ENCODE measurements at places on chromosomes 2 and 18.
A peak's percentile ranks its signal among the peaks of the same experiment; 100 is the strongest.

- no peak for DNase-seq
Observed at GRCh38 chr18:74310411-74310810, 5.2 kb upstream of the C18orf63 start.

GRCh38 chr2:177489719-177490301 lies 97.2 kb downstream of the AGPS start:
- DNase-seq, result no peak

- DNase-seq, result no peak
Observed at GRCh38 chr2:18987592-18988073, 370.8 kb downstream of the OSR1 start.

DNA sequence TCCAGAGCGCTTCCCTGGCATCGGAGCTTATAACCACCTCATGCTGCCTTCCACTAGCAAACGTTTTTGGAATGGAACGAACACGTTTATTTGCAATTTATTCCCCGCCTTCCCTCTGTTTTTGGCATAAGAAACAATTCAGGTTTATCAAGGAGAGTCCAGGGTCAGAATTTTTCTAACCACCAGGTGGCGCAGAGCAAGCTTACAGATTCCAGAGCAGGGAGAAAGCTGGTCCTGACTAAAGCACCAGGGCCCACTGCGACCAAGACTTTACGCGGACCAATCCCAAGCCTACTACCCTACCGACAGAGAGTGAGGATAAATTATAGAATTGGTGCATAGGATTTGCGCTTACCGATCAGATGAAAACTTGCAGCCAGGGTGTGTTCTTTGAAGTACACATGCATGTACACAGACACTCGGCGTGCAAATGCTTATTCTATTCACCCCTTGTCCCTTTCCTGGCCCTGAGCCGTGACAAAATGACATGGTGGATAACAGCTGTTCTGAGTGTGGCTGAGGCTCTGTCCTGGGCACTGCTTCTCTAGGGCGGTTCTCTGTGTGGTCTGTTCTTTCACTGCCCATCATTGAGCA lies 34.7 kb downstream of the NAPG start:
- no peak for DNase-seq

GRCh38 chr2:240877460-240878340 lies 9.1 kb downstream of the AGXT start:
- DNase-seq, result no peak

GRCh38 chr2:113361051-113361450 lies 76.4 kb upstream of the ZNG1B start:
- DNase-seq, result no peak

DNA sequence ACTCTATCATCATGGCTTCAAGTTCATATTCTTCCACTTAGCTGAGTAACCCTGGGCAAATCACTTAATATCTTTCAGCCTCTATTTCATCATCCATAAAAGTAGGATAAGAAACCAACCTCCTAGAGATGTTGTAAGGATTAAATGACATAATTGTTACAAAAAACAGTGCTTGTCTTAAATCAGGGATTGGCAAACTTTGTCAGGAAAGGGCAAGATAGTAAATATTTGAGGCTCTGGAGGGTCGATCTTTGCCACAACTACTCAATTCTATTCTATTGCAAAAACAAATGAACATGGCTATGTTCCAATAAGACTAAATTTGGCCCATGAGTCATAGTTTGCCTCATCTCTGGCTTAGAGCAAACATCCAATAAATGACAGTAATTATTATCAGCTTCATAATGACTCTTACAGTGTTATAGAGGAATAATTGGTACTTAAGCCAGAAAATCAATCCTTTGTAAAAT lies 184.7 kb downstream of the SATB2 start:
- no peak for DNase-seq

DNA sequence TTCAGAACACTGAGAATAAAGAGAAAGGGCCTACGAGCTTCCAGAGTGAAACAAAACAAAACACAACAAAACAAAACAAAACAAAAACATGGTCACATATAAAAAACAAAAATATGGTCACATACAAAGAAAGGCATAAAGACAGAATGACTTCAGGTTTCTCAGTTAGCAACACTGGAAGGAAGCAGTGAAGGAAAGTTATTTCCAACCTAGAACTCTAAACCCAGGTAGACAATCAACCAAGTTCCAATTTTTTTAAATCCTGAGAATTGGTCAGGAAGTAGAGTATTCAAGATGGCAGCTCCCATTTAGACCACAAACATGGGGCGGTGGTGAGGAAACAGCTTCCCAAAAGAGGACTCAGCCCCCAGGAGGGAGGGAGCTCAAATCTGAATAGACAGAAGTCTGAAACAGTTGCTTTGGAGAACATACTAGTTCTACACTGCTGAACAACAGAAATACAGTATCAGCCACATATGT lies 9.1 kb downstream of the DRC1 start:
- DNase-seq, result no peak

DNA sequence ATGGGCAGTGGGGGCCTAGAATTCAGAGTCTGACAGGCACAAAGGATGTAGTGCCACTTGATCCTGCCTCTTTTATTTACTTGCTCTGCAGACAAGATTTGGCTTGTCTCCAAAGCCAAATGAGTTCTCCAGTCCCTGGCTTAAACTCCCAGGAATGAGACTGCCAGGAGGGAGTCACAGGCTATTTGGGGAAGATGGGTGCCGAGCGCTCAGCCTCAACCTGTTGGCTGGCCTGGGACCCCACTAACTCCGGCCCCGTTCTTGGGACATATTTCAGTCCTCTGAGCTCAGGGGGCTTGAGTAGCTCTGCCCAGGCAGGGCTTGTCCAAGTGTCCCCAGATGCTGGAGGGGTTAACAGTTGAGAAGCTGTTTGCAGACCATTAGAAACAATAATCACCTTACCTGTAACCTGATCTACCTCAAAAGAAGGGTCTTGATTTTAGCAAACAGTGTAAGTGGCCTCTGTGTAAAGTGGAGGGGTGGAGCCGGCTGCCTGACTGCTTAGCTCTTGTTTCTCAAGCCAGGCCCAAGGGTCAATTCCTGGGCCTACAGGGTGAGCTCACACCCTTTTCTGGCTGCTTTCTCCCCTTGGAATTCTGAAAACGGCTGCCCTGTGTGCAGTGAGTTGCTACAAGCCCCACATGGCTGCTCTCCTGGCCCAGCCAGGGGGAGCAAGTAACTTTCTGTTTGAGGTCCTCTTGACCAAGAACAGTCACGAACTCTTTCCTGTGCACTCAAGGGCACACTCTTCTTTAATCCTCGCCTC lies 27.1 kb upstream of the FZD5 start:
- DNase-seq, result no peak

- no peak for DNase-seq
Observed at GRCh38 chr2:119402645-119403560, 28.8 kb upstream of the TMEM37 start.

- DNase-seq, result no peak
Observed at GRCh38 chr2:134244086-134244485, 9.8 kb upstream of the MGAT5 start.

DNA sequence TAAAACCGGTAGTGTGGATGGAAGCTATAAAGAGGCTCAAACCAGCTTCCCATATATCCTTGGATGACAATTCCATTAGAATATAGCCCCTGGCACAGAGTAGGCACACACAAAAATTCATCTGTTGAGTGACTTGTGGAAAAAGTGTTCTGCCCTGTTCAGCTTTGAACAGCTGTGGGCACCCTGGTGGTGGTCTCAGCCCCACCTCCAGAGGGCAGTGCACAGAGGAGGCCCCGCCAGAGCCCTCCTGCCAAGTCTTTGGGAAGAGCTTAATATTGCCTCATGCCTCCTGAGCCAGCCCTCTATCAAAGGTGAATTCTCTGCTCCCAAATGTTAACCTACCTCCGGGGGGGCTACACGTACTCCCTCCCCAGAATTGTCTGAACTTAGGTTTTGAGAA lies 30.4 kb downstream of the EPAS1 start:
- DNase-seq, result no peak

- DNase-seq, result no peak
Observed at GRCh38 chr2:28439763-28440162, 47.1 kb downstream of the FOSL2 start.

GRCh38 chr18:23498877-23499276 lies 4.4 kb upstream of the RMC1 start:
- DNase-seq, result peak; percentile 22

GRCh38 chr2:122795763-122796162 lies 1040.3 kb downstream of the TSN start:
- no peak for DNase-seq

GRCh38 chr2:61660511-61661388 lies 122.6 kb upstream of the XPO1 start:
- no peak for DNase-seq

- DNase-seq, result no peak
Observed at GRCh38 chr2:40734797-40735196, 282.9 kb upstream of the SLC8A1 start.

GRCh38 chr2:130829015-130829414 lies 7.7 kb upstream of the ARHGEF4 start:
- no peak for DNase-seq

DNA sequence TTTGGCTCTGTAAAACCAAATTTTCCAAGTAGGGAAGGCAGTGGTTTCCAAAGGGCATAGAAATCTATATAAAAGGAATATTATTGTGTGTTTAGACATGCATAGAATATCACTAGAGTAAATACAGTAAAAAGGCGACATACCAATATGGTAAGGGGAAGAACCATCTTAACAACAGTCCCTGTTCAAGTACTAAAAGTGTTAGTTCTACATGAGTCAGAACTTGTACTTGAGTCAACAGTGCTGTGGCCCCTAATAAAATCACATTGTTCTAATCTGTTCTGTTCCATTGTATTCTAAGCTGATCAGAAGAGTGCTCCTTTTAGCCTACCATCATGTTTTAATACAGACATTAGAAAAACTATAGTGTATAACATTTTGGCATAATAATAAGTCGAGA lies 36.1 kb upstream of the TNFRSF11A start:
- no peak for DNase-seq
